ENCODE measurements at places on chromosomes 3 and 15.

GRCh38 chr3:52939600-52939999 is 42.3 kb upstream of the STIMATE start:
- peaks cover 4% of the 10 kb centered on the region for H3K4me1 ChIP-seq
- no peak overlapping the region for H3K27ac ChIP-seq
- H3K27me3 ChIP-seq, result no peaks in the 10 kb centered on the region
- no peak overlapping the region for H3K4me3 ChIP-seq

- H3K27ac ChIP-seq, result no peak overlapping the region
- no peak for DNase-seq
- no peak overlapping the region for H3K4me3 ChIP-seq
- no peaks in the 10 kb centered on the region for H3K36me3 ChIP-seq
- no peaks in the 10 kb centered on the region for H3K27me3 ChIP-seq
Measured at GRCh38 chr3:4993276-4994143, 14.3 kb downstream of the BHLHE40 start.

DNA sequence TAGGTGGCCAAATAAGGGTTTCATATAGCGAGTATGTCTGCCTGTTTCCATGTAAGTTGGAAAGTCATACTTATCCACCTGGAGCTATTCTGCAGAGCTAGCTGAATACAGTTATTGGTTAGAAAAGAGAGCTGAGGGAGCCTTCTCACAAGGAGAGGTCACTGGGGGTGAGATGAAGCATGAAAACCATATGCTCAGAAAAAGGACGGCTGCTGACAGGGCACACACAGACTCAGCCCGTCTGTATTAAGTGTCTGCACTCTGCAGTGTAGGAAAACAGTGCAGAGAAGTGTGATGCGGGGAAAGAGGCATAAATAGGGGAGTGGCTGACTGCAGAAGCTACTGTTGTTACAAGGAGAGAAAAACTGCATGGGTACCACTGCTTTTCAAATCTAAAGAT is 58.2 kb downstream of the C3orf70 start:
- no peaks in the 10 kb centered on the region for H3K36me3 ChIP-seq
- DNase-seq, result no peak
- H3K4me3 ChIP-seq, result no peak overlapping the region
- no peaks in the 10 kb centered on the region for H3K27me3 ChIP-seq
- no peaks in the 10 kb centered on the region for H3K4me1 ChIP-seq

DNA sequence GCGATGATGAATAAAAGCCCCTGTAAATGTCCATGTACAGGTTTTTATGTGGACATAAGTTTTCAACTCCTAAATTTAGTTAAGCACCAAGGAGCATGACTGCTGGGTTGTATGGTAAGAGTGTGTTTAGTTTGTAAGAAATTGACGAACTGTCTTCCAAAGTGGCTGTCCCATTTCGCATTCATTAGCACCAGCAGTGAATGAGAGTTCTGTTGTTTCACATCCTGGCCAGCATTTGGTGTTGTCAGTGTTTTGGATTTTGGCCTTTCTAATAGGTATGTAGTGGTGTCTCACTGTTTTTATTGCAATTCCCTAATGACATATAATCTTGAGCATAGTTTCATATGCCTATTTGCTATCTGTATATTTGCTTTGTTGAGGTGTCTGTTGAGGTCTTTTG is 3.7 kb downstream of the ZNF621 start:
- H3K4me1 ChIP-seq, result peaks cover 33% of the 10 kb centered on the region
- no peak for DNase-seq
- no peaks in the 10 kb centered on the region for H3K27me3 ChIP-seq
- peaks cover 60% of the 10 kb centered on the region for H3K36me3 ChIP-seq

GRCh38 chr3:162612991-162613390 is 1116.4 kb downstream of the OTOL1 start:
- no peak overlapping the region for H3K4me3 ChIP-seq
- no peaks in the 10 kb centered on the region for H3K4me1 ChIP-seq
- no peak for DNase-seq

DNA sequence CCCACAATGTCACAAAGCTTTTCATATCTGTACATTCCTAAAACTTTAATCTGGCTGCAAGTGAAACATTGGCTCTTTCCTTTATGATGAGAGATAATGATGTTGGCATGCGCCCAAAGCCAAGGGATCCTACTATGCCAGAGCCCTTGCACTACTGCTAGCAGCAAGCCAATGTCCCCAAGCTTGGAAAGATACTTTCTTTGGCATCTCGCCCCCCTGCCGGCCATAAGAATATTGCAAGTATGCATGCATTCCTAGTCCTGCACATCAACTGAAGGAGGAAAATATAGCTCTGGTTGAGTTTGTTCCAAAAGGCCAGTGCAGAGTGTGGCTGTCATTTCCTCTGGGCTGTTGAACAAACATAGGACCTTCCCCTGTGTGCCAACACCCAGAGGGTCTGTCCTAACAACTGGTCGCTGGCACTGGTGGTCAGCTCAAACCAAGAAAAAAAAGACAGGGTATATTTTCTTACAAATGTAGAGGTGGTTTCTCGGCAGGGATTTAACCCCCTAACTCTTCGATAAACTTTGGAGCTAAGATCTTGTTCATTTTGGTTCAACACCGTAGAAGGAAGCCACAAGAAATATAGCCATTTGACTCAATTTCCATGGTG is 120.9 kb upstream of the ZBED2 start:
- no peak overlapping the region for H3K4me3 ChIP-seq
- no peak for DNase-seq
- H3K4me1 ChIP-seq, result no peaks in the 10 kb centered on the region
- H3K36me3 ChIP-seq, result no peaks in the 10 kb centered on the region
- no peak overlapping the region for H3K27ac ChIP-seq
- H3K27me3 ChIP-seq, result no peaks in the 10 kb centered on the region

DNA sequence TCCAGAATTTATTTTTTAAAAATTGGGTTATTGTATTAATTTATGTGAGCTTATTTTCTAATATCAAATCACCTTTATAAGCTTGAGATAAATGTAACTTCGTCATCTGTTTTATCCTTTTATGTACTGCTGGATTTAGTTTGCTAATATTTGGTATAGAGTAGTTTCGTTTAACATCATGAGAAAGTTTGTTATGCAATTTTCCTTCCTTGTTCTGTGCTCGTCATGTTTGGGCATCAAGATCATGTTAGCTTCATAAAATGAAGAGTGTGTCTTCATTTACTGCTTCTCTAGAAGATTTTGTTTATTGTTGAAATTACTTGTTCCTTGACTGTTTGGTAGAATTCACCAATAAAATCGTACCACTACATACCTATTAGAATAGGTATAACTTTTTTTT is 262.1 kb upstream of the SATB1 start:
- no peak for DNase-seq
- H3K27ac ChIP-seq, result no peak overlapping the region
- no peaks in the 10 kb centered on the region for H3K4me1 ChIP-seq
- H3K4me3 ChIP-seq, result no peak overlapping the region
- H3K36me3 ChIP-seq, result no peaks in the 10 kb centered on the region

GRCh38 chr15:67587331-67587730 is 44.8 kb downstream of the MAP2K5 start:
- no peak overlapping the region for H3K4me3 ChIP-seq
- DNase-seq, result no peak
- H3K4me1 ChIP-seq, result no peaks in the 10 kb centered on the region
- no peaks in the 10 kb centered on the region for H3K27me3 ChIP-seq
- no peaks in the 10 kb centered on the region for H3K36me3 ChIP-seq

DNA sequence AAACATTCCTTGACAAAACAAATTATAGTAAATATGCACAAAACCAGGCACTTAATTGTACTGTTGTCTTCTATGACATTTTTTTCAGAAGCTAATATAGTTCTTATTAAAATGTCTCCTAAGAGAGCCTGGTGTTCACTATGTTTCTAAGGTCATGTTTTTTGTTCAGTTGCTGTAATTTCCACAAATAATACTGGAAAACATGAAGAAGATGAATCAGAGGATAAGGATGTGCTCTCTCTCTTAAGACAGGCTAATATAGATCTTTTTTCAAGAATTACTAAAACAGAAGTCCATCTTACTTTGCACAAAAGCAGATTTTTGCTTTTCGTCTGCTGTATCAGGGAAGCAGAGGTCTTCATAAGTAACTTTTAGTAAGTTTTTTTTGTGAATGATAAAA is 823.0 kb upstream of the NECTIN3 start:
- H3K36me3 ChIP-seq, result no peaks in the 10 kb centered on the region
- H3K4me3 ChIP-seq, result no peak overlapping the region
- no peaks in the 10 kb centered on the region for H3K27me3 ChIP-seq
- no peak for DNase-seq
- no peak overlapping the region for H3K27ac ChIP-seq

GRCh38 chr3:120129718-120130513 is 35.7 kb upstream of the GSK3B start:
- no peak overlapping the region for H3K4me3 ChIP-seq
- no peak overlapping the region for H3K27ac ChIP-seq
- H3K4me1 ChIP-seq, result no peaks in the 10 kb centered on the region
- no peak for DNase-seq
- no peaks in the 10 kb centered on the region for H3K36me3 ChIP-seq

- H3K27me3 ChIP-seq, result no peaks in the 10 kb centered on the region
- H3K36me3 ChIP-seq, result no peaks in the 10 kb centered on the region
- peak overlapping the region; percentile 88 for H3K27ac ChIP-seq
- H3K4me1 ChIP-seq, result peaks cover 42% of the 10 kb centered on the region
- peak; percentile 88 for DNase-seq
- H3K4me3 ChIP-seq, result no peak overlapping the region
Measured at GRCh38 chr15:90412356-90413194, 24.5 kb downstream of the IQGAP1 start.

- DNase-seq, result peak; percentile 93
- peak within 1 kb of the TSS; percentile 76 for H3K27ac ChIP-seq
- peaks cover 17% of the 10 kb centered on the region for H3K4me1 ChIP-seq
- H3K27me3 ChIP-seq, result no peaks in the 10 kb centered on the region
- H3K4me3 ChIP-seq, result peak within 1 kb of the TSS; percentile 64
Measured at GRCh38 chr3:124887177-124887931, at the start of gene ITGB5. Gene ITGB5, minus strand, starts transcription at chr3:124887365. Its CDS starts 365 bp downstream, at chr3:124887000.

DNA sequence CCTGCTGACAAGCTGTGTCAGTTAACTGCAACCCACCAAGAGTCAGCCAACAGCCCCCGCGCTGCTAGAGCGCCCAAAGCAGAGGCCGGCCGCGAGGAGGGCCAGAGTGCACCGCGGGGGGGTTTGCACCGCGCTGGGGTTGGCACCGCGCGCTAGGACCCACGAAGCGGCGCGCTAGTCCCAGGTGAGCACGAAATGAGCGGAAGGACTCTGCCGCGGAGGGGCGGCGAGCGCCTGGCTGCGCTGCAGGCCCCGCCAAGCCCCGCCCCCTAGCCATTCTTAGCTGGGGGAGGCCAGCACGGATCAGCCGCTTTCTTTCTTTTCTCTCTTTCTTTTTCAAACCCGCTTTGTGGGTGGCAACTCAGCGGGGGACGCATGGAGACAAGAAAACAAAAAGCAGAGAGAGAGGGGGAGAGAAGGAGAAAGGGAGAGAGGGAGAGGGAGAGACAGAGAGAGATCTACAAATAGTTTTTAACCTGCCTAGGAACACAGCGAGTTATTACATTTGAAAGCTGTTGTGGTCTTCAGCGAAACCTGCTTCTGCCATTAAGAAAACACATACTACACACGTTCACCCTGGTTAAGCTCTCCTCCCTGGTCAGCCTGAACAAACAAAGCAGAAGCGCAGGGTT is 6.9 kb upstream of the FOXB1 start:
- H3K4me3 ChIP-seq, result no peak overlapping the region
- H3K4me1 ChIP-seq, result peaks cover 5% of the 10 kb centered on the region
- peak; percentile 56 for DNase-seq
- no peaks in the 10 kb centered on the region for H3K36me3 ChIP-seq

DNA sequence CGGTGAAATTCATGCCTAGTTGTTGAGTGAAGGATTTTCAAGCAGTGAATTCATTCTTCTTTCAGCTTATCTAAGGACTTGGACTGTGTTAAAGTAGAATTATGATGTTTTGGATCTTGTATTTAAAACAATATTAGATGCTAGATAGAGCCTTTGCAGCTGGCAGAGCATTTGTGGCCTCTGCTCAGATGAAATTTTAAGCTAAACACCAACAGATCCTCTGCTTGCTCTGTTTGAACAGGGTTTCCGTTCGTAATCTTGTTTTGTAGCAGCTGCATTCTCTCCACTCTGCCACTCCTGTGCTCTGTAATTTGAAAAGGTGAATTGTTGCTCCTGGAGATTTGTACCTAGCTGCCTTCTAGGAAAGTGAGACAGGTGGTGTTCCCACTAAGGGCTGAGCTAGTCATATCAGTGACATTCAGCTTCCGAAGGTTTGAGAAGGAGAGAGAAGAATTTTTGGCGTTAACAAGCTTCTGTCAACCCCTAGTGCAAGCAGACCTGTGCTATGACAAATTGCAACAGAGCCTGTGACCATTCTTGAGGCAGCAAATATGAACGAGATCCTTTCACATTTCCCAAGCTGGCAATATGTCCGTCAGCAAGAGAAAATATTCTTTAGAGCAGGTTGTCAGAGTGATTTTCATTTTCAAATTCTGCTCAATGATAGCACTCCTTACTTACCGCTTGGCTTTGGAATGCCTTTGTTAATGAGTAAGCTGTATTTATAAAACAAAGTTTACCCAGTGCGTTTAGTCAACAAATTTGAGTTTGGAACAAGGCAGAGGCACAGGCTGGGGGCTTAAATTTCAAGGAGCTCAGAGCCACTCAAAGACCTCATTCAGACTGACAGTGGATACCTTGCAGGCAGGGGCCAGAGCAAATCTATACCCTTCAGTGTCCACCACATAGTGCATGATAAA is 5.3 kb downstream of the CHST2 start:
- peak; percentile 77 for DNase-seq
- H3K4me3 ChIP-seq, result no peak overlapping the region
- H3K27me3 ChIP-seq, result peaks cover 27% of the 10 kb centered on the region
- H3K36me3 ChIP-seq, result no peaks in the 10 kb centered on the region
- peaks cover 47% of the 10 kb centered on the region for H3K4me1 ChIP-seq

DNA sequence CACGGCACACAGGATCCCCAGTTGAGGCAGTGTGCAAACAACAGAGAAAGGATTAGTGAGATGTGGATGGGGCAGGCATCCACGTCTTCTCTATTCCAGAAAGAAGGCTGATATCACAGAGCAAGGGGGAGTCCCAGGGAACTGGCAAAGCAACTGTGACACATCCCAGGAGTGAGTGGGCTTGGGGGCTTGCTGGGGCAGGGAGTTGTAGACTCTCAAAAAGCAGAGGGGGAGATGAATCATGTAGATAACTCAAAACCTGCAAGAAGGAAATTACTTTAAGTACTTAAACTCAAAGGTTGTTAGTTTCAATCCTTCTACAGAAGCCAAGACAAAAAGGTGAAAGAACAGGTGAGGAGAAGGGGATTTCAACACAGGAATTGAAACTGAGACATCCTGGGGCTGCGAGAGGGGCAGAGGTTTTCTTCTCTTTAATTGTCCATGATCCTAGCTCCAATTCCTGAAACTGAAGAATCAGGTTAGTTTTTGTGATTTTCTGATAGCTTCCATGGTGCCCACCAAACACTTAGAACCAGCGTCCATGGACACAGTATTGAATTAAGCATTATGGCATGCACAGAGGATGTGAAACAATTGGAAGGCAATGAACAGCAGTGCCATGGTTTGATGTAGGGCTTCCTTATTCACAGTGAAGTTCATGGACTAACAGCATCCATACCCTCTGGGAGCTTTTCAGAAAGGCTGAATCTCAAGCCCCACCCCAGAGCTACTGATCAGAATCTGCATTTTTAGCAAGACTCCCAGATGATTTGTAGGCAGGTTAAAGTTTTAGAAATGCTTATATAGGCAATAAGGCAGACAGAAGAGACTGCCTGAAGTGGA is 52.0 kb downstream of the CCR3 start:
- H3K36me3 ChIP-seq, result no peaks in the 10 kb centered on the region
- DNase-seq, result no peak
- no peaks in the 10 kb centered on the region for H3K27me3 ChIP-seq
- no peaks in the 10 kb centered on the region for H3K4me1 ChIP-seq
- no peak overlapping the region for H3K4me3 ChIP-seq

- no peak for DNase-seq
- no peak overlapping the region for H3K4me3 ChIP-seq
- H3K4me1 ChIP-seq, result no peaks in the 10 kb centered on the region
- H3K27ac ChIP-seq, result no peak overlapping the region
- H3K36me3 ChIP-seq, result peaks cover 7% of the 10 kb centered on the region
Measured at GRCh38 chr3:136390574-136390973, 140.4 kb downstream of the PCCB start.

Data from left lung (tissue), 14 donors.